ENCODE measurements at places on chromosomes 7 and 10. TPM values are rescaled to one million over a fixed set of nuclear protein-coding genes. Genes with fewer than 3 reads are reported as not detected.

DNA sequence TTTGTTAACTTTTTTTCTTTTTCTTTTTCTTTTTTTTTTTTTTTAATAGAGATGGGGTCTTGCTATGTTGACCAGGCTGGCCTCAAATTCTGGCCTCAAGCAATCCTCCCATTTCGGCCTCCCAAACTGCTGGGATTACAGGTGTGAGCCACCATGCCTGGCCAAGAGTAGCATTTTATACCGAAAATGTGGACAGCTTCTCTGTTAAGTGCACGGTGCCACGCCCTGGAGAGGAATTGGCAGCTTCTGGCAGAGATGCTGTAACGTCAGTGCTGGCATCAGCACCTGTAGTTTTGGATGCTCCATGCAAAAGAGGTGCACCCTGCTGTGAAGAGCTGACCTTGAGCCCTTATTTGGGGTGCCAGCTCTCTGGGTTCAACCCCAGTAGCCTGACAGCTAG lies 18.2 kb downstream of the IL15RA start:
- peak; percentile 37 for DNase-seq

- DNase-seq, result no peak
Observed at GRCh38 chr10:112279433-112279832, 3.8 kb upstream of the TECTB start.

DNA sequence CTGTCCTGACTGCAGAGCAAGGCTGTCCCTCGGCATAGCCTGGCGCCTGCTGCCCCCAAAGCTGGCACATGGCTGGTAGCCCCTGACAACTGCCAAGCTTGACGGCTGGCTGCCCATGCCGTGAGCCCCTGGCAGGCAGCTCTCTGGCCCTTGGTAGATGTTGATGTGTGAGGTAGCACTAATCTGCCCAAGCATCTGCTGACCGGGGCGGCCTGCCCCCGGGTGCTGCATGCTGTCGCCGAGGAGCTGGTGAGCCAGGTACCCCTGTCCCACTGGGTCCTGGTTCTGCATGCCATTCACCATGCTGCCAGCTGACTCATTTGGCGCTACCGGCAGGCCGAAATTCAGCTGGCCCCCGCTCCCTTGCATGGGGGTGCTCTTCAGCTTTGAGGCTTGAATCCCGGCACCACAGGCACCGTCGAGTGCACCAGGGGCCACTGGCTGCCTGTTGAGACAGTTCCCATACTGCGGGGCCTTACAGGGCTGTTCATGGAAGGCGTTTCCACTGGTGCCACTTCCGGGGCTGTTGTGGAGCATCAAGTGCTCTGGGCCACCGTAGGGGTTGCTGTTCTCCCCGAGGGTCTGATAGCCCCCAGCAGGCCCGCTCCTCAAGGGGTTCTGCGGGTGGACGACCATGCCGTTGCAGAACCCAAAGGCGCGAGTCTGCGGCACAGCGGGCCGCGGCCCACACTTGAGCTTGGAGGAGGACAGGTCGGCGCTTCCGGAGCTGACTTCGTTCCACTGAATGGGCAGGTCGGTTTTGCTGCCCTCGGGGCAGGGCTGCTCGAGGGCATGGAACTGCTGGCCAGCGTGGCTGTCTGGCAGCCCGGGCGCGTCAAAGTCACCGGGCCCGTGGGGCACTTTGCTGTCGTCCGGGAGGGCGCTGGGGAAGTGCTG lies 262.2 kb upstream of the INHBA start:
- no peak for DNase-seq

Gene DDC
- total RNA-seq, result 0.36 TPM

DNA sequence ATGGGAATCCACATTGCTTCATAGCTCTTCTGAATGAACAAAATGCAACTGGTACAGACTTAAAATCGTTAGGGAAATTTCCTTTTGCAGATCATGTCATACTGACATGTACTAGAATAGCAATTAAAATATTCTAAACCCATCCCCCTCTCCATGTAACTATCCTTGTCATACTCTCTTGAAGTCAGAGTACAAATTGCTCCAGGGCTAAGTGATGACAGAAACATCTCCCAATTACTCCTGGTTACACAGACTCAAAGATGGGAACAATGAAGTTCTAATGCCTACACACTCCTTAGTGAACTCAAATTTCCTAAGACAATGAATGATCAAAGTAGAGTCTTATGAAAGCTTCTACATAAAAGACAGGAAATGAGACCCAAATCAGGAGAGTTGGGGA lies 87.2 kb downstream of the PDE1C start:
- DNase-seq, result no peak

DNA sequence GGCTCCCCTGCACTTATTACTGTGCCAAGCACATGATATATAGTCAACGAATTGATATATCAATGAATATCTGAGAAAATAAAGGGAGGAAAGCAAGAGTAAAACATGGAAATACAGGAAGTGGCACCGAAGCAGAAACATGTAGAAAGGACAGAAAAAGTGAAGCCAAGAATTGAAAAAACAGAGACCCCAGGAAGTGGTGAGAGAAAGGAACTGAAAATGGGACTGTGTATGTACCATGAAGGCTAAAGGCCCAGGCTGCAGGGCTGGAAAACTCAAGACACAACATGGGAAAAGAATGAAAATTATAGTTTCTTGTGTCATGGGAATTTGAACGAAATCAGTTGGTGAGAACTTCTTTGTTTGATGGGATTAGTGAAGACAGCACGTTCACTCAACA lies 60.6 kb downstream of the MAP3K8 start:
- DNase-seq, result no peak

Gene ECD
- 31.0 TPM for total RNA-seq

Gene CALHM1
- total RNA-seq, result not detected

- DNase-seq, result peak; percentile 72
Observed at GRCh38 chr10:96833220-96834001, 1.3 kb downstream of the LCOR start.

DNA sequence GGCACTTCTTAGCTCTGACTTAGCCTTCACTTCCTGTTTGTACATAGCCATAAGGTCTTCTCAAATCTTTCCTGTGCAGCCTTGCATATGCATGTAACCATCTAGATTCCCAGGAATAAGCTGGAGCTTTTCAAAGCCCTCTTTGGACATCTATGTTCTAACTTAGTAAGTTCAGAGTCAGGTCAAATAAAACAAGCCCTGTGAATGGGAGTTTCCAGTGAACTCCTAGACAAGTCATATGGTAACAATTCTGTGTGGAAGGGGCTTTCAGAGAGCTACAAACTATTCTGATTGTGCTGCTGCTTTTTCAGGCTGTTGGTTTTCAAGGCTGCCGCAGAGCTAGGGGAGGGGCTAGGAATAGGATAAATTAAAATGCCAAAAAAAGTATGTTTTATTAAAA lies 208.4 kb upstream of the AKR1E2 start:
- no peak for DNase-seq

Gene TMEM176A
- 19.9 TPM for total RNA-seq

- DNase-seq, result no peak
Observed at GRCh38 chr7:27518561-27519350, 143.9 kb downstream of the HIBADH start.

All from sigmoid colon (tissue), 7 donors.